Activated CD4-positive, alpha-beta T cell treated with anti-CD3 and anti-CD28 coated beads for 36 hours (primary cell): ENCODE measurements at places on chromosomes 6 and 20.
A peak's percentile ranks its signal among the peaks of the same experiment; 100 is the strongest.

DNA sequence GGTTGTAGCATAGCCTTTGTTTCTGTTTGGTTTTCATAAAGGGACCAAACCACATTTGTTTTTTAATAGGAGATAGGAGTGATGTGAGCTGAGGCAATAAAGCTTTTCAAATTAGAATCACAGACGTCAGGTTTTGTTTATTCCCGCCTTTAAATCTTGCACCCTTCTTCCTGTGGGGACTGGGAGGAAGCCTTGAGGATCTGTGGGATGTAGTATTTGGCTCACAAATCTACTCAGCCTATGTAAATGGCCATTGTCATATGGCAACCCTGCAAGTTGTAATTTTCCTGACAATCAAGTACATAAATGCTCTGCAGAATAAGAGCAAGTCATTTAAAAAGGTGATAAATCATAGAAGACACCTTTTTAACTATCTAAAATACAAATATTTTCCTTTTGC is 110.4 kb downstream of the ADGRG6 start:
- DNase-seq: no peak

DNA sequence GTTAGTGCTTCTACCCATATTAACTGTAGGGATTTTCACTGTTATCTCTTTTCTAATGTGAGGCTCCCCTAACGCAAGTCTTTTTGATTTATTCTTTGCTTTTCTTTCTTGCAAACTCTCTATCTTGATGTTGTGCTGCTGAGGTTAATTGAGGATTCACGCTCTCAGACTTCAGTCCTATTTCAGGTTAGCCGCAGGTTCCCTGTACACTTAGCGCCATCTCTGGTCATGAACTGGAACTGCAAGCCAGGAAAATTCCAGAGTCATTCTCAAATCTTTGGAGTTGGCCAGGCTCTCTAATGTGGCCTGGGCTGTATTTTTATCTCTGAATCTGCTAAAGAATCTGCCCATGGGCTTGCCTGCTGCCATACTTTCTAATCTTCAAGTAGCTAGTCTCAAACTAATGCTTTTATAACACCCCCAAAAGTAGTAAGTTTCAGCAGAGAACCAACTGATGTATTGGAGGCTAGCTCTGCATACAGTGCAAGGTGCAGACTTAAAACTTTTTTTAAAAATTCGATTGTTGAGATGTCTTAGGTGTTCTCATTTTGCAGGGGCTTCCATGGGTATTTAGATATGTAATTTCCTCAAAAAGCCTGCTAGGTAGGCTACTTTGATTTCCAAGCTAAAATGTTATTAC is 91.1 kb upstream of the OPRM1 start:
- DNase-seq: peak; percentile 14

GRCh38 chr6:29478740-29479139 is 9.0 kb downstream of the MAS1L start:
- no peak for DNase-seq

GRCh38 chr20:36128463-36129159 is 25.9 kb upstream of the EPB41L1 start:
- DNase-seq: no peak

GRCh38 chr6:22470454-22471131 is 98.8 kb upstream of the HDGFL1 start:
- DNase-seq: no peak

DNA sequence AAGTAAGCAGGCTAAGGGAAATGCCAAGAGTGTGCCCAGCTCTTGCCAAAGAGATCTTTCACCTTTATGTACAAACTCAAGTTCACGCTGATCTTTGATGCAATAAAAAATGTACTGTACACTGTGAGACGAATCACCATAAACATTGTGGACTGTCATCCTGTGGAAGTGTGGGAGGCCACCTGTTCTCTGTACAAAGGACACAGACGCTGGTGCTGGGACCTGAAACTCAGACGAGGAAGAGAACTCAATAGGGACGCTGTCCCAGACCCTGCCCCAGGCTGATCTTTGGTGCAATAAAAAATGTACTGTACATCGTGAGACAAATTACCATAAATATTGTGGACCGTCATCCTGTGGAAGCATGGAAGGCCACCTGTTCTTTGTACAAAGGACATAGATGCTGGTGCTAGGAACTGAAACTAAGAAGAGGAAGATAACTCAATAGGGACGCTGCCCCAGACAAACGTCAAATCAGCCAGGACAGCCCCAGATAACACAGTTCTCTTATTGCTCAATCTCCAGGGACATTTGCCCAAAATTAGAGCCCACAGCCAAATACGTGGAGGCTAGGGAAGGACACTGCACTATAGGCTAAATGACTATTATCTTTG is 312.7 kb upstream of the SGK1 start:
- no peak for DNase-seq

DNA sequence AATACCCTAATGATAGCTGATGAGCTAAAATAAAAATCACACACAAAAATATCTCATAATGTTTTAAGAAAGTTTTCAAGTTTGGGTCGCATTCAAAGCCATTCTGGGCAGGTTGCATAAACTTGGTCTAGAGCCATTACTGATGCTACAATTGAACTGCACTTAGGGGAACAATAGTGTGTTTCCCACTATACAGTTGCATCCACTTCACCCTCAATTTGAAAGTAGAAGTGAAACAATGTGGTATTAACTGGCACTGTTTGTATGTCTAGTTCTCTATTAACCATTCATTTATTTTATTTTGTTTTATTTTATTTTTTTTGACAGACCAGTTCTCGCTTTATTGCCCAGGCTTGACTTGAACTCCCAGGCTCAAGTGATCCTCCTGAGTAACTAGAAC is 23.0 kb upstream of the STK38 start:
- DNase-seq: no peak

- DNase-seq: no peak
Observed at GRCh38 chr20:12763406-12763805, 245.4 kb upstream of the SPTLC3 start.

DNA sequence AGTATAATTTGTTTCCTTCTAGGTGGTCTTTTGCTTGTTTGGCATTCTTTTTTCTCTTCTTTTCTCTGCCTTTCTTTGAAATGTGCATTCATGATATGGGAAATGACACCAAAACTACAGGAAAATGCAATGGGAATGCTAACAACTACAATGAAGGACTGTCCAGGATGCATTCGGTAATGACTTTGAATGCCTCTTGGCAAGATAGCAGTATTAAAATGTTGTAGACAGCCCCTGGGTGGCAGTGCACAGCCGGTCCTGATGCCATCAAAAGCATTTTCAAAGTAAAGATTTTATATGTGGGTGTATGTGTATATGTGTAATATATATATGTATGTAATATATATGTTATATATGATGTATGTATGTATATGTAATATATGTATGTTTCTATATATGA is 218.8 kb upstream of the MMS22L start:
- no peak for DNase-seq

- DNase-seq: peak; percentile 83
Observed at GRCh38 chr6:24991810-24992467, 56.2 kb upstream of the RIPOR2 start.
